NCI-H1694 treated with DMSO at 0.1 percent for 48 hours (cell line): ENCODE measurements at places on chromosomes 3 and 15.

GRCh38 chr3:8652324-8652987 is 7.9 kb upstream of the SSUH2 start:
- DNase-seq: no peak

- no peak for DNase-seq
These were observed 47.6 kb downstream of the OSTN start for GRCh38 chr3:191246630-191247029.

GRCh38 chr3:42033741-42034140 is 57.4 kb upstream of the TRAK1 start:
- no peak for DNase-seq

GRCh38 chr3:12964711-12965612 is 108.3 kb downstream of the IQSEC1 start:
- DNase-seq: no peak

DNA sequence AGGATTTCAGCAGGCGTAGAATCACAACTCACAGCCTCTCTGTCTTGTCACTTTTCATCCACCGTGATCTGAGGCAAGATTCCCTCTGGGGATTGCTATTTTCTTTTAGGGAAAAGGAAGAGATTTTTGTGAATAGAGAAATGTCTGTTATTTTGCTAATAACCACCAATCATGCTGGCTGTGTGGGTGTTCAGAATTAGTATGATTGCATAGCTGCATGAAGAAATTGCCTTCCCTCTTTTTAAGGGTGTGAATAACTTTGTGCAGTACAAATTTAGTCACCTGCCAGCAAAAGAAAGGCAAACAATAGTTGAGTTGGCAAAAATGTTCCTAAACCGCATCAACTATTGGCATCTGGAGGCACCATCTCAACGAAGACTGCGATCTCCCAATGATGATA is 60.8 kb downstream of the KAT2B start:
- DNase-seq: no peak

DNA sequence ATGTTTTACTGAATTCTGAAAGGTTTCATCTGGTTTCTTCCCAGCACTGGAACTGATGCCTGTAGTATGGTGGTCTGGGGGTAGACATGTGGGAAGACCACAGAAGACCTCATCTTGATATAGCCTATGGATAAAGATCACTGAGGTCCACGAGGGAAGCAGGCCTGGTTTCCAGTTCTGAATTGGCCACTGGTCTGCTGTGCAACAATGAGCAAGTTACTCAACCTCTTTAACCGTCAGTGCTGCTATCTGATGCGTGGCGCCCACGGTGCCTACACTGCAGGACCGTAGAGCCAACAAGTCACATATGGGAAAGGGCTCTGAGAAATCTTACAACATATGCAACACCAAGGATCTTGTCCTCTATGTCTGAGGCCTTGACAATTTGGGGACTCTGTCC is 13.3 kb downstream of the TLE3 start:
- DNase-seq: no peak

DNA sequence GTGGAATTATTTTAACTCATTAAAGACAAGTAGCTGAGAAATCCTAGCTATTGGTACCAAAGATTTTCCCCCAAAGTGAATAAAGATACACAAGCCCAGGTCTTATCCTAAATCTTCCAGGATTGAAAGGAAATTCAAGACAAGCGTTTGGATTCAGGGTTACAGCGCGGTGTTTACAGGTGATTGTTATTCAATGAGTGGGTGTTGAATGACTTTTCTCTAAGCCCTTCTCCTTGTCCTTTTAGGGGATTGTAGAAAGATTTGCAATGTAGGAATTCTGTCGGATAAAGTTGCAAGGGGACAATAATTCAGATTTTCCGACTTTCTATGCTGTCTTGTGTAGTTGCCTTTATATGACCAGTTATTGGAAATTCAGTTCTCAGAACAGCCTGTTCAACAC is 57.2 kb downstream of the USP13 start:
- no peak for DNase-seq

DNA sequence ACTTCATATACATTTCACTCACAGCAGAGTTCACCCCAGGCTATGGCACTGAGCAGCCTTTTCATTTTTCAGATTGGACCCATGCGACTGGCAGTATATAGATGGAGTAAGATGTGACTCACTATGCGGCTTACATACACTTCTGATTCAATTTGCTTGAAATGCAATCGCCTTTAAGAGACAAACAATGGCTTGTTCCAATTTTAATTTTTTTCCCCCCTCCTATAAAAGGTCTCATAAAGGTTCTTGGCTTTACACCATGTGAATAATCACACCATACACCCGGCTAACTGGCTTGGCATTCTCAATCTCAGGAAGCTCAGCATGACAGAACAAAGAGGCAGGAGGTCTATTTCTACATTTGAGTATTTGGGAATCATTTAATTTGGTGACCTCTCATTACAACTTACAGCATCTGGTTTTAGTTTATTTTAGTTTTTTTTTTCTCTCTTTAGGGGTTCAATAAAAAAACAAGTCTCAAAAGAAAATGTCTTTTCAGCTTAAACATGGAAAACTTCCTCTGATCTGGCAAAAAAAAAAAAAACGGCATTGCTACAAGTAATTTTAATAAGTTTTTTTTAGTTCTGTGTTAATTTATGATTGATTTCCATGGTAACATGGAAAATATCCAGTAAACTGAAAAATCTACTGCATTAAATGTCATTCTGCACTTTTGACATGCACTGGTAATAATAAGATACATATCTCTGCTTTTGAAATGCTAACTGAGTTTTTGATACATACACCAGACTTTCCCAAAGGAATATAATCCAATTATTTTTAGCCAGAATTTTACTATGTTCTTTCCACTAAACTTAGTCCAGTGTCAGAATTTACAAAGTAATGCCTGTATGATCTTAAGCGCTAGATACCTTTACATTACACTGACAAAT is 38.8 kb downstream of the GADL1 start:
- no peak for DNase-seq

GRCh38 chr3:180290300-180290699 is 253.6 kb upstream of the PEX5L start:
- no peak for DNase-seq

DNA sequence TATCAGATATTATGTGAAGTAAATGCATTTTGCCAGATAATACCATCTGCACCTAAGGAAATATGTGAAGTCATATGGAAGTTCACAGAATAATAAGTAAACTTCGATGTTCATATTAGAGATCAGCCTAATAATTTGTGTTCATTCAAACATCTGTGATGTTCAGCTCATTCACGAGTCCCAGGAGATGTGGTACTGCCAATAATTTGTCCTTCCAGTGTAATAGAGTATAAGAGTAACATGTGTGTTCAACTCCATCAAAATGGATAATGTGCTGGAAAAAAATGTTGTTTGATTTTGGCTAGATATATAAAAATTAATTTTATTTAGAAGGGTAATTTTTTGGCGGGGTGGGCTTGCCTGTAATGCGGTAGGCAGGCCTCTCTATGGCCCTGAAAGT is 75.4 kb upstream of the ARL6 start:
- DNase-seq: peak; percentile 90
